Activated CD8-positive, alpha-beta memory T cell treated with anti-CD3 and anti-CD28 coated beads, Interleukin-2, amount 10 ng/mL, durations not matched to agents 7 days and 5 days (primary cell): ENCODE measurements at places on chromosomes 2 and 18.

DNA sequence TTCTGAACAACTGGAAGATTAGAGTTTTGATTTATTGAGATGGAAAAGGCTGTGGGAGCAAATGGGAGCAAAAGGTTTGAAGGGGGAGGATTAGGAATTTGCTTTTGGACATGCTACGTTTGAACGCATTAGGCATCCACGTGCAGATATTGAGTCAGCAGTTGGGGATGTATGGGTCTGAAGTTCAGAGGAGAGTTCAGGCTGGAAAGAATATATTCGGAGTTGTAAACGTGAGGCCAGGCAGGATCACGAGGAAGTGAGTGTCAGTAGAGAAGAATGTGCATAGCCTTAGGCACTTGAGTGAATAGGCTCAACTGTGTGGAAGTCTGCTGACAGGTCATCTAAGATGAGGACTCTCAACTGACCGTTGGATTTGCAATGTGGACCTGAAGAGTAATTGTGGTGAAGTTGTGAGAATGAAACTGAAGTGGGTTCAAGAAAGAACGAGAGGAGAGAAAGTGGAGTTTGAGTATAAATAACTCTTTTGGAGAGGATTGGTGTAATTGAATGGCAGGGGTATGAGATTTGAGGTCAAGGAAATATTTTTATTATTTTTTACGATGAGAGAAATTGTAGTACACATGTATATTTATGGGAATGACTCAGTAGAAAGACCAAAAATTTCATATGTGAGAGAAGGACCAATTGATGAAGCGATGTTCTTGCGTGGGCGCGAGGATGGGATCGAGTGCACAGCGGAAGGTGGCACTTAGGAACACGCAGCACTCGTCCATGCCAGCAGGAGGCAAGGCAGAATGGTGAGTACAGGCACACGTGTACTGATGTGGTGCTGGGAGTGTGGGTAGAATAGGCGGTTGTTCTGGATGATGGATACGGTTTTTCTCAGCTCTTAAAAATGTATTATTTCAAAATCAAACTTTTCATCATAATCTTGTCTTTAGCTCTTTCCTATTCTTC, 40.5 kb upstream of the POLE4 start:
- H3K27me3 ChIP-seq = peaks cover 61% of the 10 kb centered on the region
- no peak overlapping the region for H3K4me3 ChIP-seq
- H3K27ac ChIP-seq = no peak overlapping the region
- peaks cover 24% of the 10 kb centered on the region for H3K4me1 ChIP-seq
- DNase-seq = no peak
- no peaks in the 10 kb centered on the region for H3K36me3 ChIP-seq

- no peak overlapping the region for H3K27ac ChIP-seq
- no peak overlapping the region for H3K4me3 ChIP-seq
- DNase-seq = no peak
- H3K36me3 ChIP-seq = no peaks in the 10 kb centered on the region
Measured at GRCh38 chr18:40133253-40133652, 1821.8 kb upstream of the PIK3C3 start.

DNA sequence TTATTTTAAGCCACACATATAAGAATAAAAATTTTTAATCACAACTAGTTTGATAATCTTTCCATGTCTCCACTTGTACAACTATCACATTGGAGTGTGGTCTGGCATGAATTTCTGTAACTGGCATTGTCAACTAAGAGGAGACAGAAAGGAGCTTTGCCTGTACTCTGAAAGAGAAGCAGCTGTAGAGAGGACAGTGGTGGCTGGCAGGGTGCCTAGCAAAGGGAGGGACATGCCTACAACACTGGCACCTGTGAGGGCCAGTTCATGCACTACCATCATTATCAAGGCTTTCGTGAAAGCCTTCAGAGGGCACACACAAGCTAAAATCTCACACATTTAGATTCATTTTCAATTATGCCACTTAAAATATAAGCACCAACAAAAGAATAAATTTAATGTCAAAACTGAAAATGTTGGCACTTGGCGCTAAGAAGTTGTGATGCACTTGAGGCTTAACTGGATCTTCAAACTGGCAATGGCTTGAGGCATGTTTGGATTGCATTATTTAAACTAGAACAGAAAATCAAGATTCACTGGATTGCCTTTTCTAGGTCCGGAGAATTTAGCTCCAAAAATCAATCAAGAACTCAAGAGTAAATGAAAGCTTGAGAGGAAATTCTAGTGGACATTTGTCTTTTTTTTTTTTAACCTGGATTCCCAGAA, 238.6 kb downstream of the ZNF385B start:
- H3K4me1 ChIP-seq = no peaks in the 10 kb centered on the region
- no peak for DNase-seq
- H3K27ac ChIP-seq = no peak overlapping the region
- no peaks in the 10 kb centered on the region for H3K27me3 ChIP-seq
- no peaks in the 10 kb centered on the region for H3K36me3 ChIP-seq

- no peak for DNase-seq
- peaks cover 80% of the 10 kb centered on the region for H3K27me3 ChIP-seq
- no peak overlapping the region for H3K27ac ChIP-seq
- H3K4me1 ChIP-seq = peaks cover 21% of the 10 kb centered on the region
Measured at GRCh38 chr2:199458806-199459285, 1.1 kb upstream of the SATB2 start.

DNA sequence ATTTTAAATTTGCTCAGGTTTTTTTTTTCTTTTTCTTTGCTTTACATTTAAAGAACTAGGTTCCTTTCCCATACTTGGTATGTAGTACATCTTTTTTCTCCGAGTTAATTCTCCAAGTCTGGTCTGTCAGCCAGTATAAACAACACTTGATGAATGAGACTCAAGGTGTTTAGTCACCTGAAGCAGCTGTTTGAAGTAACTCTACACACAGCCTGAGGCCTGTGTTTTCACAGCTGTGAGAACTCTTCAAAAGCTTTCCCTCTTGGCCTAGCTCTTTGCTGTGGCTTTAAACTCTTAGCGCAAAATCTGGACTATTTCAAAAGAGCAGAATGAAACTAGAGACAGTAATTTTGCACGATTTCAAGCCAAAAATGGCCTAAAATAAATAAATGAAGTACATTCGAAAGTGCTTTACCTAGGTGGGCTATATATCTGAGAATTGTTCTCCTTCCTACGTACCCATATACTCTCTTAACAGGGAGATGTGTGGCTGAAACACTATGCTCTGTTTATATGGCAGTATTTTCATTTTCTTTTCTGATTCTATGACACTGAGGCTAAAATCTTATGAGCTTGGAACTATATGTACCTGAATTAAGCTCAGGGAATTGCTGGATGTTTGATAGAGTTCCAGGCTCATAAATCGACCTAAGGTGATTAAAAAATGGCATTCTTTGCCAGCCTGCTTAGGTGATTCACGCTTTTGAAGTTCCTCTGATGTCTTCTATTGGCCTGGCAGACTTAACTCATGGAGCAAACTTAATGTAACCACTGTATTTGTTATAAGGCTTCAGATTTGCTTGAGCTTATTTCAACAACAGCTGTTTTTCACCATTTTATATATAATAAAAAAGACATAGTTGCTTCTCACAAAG, 1044.1 kb upstream of the ZEB2 start:
- no peak overlapping the region for H3K4me3 ChIP-seq
- no peak overlapping the region for H3K27ac ChIP-seq
- H3K4me1 ChIP-seq = no peaks in the 10 kb centered on the region
- H3K27me3 ChIP-seq = no peaks in the 10 kb centered on the region
- no peaks in the 10 kb centered on the region for H3K36me3 ChIP-seq
- DNase-seq = no peak

DNA sequence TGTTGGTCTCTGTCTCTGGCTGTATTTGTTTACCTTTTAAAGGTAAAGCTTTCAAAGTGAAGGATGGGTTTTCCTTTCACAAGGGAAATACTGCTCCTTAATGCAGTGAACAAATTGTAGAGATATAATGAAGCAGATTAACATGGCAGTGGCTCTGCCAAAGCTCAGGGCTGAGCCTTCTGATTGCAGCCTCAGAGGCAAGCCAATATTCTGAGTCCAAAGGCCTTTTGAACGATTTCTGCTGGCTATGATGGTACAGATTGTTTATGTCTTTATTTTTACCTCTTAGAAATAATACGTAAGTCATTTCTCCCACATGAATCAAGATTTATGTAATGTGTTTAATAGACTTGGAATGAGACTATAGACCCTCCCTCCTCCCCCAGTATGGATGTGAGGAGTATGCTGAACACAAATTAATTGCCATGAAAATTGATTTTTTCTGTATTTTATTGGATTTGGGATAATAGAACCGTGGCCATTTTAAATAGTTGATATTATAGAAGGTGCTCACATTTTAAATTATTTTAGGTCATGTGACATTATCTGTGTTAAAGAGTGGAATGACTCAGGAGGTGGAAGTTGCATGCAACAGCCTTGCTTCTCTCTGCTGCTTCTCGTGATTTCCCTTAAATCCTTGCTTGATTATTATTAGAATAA, 772 bp downstream of the SCN2A start:
- H3K27me3 ChIP-seq = no peaks in the 10 kb centered on the region
- no peak for DNase-seq
- no peaks in the 10 kb centered on the region for H3K4me1 ChIP-seq
- H3K27ac ChIP-seq = no peak overlapping the region

DNA sequence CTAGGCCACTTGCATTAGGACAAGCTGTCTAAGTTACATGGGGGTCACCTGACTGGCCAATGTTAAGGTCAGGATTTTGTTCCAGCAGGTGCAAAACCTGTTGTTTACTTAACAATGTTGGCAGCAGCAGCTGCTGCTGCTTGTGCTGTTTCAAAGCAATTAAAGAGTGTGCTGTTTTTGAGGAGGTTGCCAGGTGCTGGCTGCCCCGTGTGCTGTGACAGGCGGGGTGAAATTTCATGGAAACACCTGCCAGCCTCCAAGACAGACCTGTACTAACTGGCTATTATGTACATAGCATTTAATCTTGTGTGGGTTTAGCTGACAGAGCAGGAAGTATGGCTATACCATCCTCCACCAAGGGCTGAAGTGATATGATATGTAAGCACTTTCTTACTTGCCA, 224.9 kb downstream of the ASXL3 start:
- H3K4me1 ChIP-seq = no peaks in the 10 kb centered on the region
- no peaks in the 10 kb centered on the region for H3K27me3 ChIP-seq
- H3K4me3 ChIP-seq = no peak overlapping the region
- no peak overlapping the region for H3K27ac ChIP-seq
- no peaks in the 10 kb centered on the region for H3K36me3 ChIP-seq

DNA sequence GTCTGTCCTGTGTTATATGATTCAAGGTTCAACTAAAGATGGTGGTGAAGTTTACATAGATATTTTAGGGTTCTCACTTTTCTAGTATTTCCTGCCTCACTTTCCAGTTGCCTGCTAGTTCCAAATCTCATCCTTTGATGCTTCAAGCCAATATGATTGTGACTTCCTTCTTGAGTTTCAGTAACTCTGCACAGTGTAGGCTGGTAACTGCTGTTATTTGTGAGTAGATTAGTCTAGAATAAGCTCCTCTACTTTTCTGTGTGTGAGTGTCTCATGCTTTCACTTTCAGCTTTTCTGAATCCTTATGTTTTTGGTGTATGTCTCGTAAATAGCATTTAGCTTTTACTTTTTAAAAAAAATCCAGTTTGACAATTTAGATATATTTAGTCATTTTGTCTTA, 42.6 kb downstream of the GALNT1 start:
- peaks cover 17% of the 10 kb centered on the region for H3K4me1 ChIP-seq
- no peaks in the 10 kb centered on the region for H3K27me3 ChIP-seq
- peaks cover 24% of the 10 kb centered on the region for H3K36me3 ChIP-seq
- no peak for DNase-seq

DNA sequence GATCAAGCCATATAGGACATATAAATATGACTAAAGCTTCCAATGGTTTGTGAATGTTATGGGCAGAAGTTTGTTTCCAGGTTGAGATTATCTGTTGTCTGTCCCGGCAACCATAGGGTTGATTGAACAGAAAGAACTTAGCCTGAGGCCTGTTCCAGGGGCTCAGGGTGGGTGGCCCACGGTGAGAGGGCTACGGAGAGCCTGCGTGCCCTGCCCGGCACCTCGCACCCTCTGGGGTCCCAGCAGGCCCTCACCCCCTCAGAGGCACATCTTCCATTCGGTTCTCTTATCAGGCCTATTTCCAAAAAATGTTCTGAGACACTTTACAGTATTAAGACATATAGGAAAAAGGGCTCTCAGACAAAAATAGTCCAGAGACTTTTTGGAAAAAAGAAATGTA, 40.4 kb upstream of the LDLRAD4 start:
- H3K4me3 ChIP-seq = no peak overlapping the region
- peaks cover 33% of the 10 kb centered on the region for H3K4me1 ChIP-seq
- H3K27me3 ChIP-seq = peaks cover 26% of the 10 kb centered on the region
- H3K27ac ChIP-seq = no peak overlapping the region
- no peaks in the 10 kb centered on the region for H3K36me3 ChIP-seq
- DNase-seq = no peak

DNA sequence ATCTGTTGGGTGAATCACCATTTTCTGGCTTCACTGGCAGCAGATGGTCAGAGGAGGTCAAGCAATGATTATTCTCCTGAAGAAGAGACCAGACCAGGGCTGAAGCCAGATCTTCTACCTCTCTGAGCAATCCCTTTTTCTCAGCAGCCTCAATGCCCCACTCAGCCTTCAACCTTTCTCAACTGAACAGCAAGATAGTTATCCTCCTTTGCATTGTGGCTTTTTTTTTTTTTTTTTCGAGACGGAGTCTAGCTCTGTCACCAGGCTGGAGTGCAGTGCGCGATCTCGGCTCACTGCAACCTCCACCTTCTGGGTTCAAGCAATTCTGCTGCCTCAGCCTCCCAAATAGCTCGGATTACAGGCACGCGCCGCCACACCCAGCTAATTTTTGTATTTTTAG, 50.5 kb downstream of the ZFP36L2 start:
- no peaks in the 10 kb centered on the region for H3K36me3 ChIP-seq
- H3K4me1 ChIP-seq = peaks cover 62% of the 10 kb centered on the region

DNA sequence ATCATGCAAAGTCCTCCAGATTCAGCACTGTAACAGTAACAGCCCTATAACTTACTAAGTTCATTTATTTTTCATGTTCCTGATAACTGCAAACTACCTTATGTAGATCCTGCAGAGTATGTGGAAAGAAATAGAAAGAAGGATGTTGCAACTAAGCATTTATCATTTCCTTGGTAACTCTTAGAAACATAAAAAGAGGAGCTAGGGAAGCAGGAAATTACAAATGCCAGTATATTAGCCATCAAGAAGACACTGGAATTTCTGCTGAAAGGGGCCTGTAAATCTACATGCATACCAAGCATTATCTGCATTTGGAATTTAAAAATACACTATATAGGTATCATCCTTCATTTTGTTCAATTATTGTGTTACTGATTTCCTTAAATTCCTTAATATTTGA, 66.8 kb downstream of the PDE11A start:
- H3K27me3 ChIP-seq = peaks cover 20% of the 10 kb centered on the region
- no peak overlapping the region for H3K4me3 ChIP-seq
- H3K36me3 ChIP-seq = no peaks in the 10 kb centered on the region
- H3K4me1 ChIP-seq = no peaks in the 10 kb centered on the region
- DNase-seq = no peak
- H3K27ac ChIP-seq = no peak overlapping the region

DNA sequence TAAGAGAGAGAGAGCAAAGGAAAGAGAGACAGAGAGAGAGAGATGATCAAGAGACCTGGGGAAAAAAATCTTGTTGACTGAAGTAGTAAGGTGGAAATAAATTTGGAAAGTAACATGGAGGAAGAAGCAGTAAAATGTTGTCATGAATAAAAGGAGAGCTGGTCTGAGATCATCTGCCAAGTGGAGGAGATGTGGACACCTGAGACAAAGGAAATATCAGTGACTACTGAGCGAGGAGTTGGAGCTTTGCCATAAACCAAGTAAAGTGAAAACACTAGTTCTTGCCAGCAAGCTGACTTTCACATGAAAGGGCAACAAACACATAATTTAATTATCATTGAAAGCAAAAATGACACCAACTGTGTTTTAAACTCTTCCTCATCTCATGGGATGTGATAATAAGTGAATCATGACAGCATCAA, 49.0 kb upstream of the DSG1 start:
- H3K36me3 ChIP-seq = no peaks in the 10 kb centered on the region
- no peaks in the 10 kb centered on the region for H3K27me3 ChIP-seq
- H3K27ac ChIP-seq = no peak overlapping the region
- no peak overlapping the region for H3K4me3 ChIP-seq
